Astrocyte of the cerebellum (primary cell): ENCODE measurements at places on chromosomes 2 and 18.

- peak; percentile 80 for DNase-seq
These were observed 57.3 kb upstream of the KLF7 start for GRCh38 chr2:207223051-207223450.

DNA sequence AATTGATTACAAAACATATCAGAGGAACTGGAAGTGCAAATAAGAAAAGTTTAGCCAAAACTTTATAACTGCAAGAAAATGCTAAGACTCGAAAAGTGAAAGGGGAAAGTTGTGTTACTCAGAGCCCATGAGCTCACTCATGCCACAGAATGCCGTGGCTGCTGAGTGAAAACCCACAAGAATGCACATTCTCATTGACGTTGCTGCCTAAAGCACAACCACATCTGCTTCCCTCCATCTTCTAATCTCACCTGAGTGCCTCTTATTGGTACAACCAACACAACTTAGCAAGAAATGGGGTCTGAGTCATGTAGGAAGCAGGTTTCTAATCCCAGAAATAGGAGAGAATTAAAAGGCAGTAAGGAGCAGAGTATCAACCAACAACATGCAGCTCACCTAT lies 259.7 kb downstream of the LNPK start:
- peak; percentile 43 for DNase-seq

- DNase-seq, result no peak
These were observed 29.4 kb upstream of the BMP10 start for GRCh38 chr2:68900496-68901198.

DNA sequence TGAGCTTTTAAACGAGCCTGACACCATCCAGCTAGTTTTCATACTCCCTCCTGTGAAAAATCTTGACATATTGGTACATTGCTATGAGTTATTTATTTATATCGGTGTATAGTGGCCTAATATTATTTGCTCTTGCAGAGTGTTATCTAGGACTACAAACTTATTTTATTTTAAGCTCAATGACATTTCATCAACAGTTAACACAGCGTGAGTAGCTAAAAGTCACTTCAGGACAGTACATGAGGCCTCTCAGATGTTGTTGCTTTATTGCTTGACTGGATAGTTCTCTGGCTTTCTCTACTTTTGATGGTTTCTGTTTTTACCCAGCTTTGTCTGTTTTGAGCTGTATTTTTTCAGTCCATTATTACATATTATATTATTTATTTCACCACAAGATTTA lies 172.9 kb upstream of the KLF7 start:
- DNase-seq, result no peak

GRCh38 chr2:21453723-21454450 lies 330.1 kb downstream of the TDRD15 start:
- DNase-seq, result no peak

- no peak for DNase-seq
These were observed 24.9 kb downstream of the OSBPL6 start for GRCh38 chr2:178219247-178219646.

- DNase-seq, result no peak
These were observed 231.9 kb downstream of the PTGR3 start for GRCh38 chr18:74977041-74977440.

DNA sequence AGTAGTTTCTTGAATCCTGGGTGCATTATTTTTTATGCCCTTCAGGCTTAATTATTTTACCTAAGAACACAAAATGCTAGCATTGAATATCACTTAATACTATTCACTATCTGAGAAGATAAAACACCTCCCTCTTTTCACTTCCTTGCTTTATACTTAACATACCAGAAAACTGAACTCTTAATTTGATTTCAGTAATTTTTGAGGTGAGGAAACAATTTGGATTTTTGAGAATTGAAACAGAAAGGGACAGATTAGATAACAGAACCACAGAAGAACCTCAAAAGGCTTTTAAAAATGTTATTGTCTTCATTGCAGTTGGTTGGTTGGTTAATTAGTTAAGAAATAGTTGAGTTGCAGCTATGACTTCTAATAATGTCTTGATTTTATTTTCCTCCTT lies 69.5 kb downstream of the GPD2 start:
- DNase-seq, result no peak

DNA sequence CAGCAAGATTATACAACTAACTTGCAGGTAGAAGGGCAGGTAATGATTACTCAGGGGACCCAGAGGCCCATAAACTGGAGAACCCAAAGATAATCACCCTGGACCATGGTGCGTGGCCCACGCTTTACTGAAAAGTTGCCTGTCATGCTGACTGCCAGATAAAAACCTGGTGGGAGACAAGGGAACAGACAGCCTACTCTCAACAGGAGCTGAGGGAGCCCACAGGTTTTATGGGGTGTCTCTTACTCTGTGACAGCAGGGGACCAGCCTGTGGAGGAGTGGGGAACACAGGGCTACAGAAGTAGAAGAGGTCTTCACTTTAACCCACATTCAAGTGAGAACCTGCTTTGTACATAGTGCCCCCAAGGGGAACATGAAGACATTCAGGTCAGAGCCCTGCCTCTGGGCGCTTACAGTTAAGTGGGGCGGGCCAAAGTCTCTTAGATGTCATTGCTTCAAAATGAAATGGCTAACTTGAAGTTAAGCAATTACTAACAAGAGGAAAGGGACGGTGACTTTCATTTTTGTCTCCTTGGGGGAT lies 60.4 kb downstream of the DHRS9 start:
- DNase-seq, result no peak

- no peak for DNase-seq
These were observed 65.2 kb downstream of the ZEB2 start for GRCh38 chr2:144454466-144455287.

GRCh38 chr2:148978706-148979105 lies 59.8 kb upstream of the LYPD6B start:
- no peak for DNase-seq

DNA sequence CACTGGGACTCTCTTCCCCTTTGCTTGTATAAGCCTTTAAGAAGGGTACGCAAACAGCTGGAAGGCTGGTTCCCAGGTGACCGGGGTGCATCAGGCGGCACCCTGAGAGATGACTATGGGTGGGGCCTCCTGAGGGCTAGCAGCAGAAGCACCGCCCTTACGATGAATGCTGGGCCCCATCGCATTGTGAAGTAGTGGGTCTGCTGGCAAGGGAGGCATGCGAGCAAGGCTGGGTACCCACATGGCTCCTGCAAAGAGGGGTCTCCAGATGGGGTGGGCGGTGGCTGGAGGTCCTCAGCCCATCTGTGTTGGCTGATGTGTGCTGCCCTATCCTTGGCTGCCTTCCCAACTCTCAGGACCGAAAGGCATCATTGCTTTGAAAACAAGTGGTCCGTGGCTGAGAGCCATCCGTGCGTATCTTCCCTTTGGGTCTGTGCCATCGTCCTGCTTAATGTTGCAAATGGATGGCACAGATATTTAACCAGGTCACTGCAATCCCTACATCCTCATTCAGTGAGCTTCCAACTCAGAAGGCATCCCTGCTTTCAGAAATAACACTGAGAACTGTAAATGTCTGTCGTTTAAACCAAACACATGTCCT lies 83.5 kb upstream of the GPC1 start:
- no peak for DNase-seq

- DNase-seq, result no peak
These were observed 247.0 kb downstream of the TMX3 start for GRCh38 chr18:68467957-68468356.

- no peak for DNase-seq
These were observed 96.0 kb upstream of the RAB12 start for GRCh38 chr18:8513249-8513648.

DNA sequence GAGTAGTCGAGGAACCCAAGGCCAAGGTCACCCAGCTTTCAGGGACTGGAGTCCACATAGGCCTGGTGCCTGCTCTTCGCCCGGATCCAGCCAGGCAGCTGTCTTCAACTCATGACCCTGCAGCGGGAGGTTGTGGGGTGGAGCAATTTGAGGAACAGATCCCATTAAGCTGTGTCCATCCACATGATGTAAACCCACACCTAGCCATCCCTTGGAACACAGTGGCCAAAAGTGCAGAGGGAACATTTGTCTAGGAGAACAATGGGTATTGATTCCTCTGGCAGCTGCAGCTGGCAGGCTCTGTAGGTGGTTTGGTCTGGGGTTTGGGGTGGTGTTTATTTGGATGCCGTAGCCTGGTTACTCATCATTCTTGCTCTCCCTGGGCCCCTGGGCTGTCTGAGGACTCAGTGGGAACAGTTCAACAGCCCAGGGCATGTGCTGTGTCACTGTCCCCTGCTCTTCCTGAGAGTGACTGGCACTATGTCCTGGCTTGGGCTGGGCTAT lies 99.4 kb downstream of the TFCP2L1 start:
- DNase-seq, result peak; percentile 73

DNA sequence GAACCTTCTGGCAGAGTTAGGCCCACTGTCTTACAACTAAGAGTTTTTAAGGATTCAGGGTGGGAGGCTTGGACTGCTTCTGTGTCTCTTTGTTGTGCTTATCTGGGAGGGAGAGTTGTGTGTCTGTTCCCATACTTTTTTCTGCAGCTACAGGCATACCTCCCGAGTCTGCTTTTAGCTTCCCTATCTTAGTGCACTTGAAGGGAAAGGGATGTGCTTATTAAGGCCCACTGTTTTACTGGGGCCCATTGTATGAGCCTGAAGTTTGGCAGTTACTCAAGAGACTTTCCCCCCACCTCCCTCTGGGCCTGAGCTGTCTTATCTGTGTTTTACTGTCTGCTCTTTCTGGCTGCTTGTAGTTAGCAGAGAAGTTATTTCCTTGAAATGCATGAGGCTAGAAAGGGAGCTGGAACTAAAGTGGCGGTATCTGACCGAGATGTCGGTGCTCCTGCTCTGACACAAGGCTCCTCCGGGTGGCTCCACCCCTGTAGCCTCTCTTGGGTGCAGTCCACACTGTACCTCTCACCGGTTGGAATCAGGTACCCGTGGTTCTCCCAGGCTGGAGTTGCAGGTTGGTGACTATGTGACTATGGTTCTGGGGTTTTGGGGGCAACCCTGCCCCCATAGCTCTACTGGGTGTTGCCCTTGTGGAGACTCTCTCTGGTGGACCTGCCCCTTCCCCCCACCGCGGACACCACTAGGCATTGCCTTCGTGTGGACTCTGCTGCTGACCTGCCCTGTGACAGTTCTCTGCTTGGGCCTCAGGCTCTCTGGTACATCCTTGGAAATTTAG lies 12.9 kb downstream of the UBR3 start:
- DNase-seq, result no peak

DNA sequence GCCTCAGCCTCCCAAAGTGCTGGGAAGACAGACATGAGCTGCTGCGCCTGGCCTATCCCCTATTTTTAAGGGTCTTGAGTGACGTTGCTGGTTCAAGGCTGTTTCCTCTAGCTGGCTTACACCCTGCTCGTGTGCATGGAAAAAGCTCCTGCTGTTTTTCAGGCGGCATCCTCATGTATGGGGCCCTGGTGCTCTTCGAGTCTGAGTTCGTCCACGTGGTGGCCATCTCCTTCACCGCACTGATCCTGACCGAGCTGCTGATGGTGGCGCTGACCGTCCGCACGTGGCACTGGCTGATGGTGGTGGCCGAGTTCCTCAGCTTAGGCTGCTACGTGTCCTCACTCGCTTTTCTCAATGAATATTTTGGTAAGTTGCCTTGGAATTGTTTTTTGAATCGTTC lies 22.0 kb upstream of the NFATC1 start:
- no peak for DNase-seq

DNA sequence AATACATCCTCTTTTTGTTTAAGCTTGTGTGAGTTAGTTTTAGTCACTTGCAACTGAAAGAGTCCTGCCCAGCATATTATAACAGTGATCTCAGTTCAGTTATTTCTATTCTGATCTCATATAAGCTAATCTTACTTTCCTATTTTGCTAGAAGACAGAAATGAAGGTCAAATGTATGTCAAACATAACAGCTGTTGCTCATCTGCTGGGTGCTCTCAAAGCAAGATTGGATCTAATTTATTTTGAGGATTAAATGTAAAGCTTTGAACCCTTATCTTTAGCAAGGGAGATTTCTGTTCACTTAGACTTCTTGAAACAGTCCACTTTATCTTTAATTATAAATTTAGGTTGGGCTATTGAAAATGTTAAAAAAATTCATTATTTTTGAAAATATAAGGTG lies 31.2 kb downstream of the CRYGD start:
- no peak for DNase-seq

GRCh38 chr2:134144651-134145050 lies 109.2 kb upstream of the MGAT5 start:
- DNase-seq, result no peak

DNA sequence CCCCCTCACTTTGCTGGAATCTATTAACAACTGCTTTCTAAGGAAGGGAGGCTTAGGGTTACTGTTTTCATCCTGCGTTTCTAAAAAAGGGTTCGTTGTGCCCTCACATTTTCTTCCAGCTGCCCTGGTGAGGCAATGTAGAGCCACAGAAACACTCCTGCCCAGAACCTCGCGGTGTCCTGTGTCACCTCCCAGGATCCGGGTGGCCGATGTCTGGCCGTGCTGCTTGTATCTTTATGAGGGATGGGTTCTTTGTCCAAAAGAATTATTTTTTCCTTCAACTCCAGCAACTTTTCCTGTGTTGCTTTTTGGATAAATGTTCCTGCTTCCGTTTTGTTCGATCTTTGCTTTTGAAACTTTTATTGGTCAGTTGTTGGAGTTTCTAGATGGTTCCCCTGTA lies 291.8 kb upstream of the HS6ST1 start:
- no peak for DNase-seq

GRCh38 chr2:219901155-219901554 lies 273.7 kb downstream of the SLC4A3 start:
- no peak for DNase-seq

DNA sequence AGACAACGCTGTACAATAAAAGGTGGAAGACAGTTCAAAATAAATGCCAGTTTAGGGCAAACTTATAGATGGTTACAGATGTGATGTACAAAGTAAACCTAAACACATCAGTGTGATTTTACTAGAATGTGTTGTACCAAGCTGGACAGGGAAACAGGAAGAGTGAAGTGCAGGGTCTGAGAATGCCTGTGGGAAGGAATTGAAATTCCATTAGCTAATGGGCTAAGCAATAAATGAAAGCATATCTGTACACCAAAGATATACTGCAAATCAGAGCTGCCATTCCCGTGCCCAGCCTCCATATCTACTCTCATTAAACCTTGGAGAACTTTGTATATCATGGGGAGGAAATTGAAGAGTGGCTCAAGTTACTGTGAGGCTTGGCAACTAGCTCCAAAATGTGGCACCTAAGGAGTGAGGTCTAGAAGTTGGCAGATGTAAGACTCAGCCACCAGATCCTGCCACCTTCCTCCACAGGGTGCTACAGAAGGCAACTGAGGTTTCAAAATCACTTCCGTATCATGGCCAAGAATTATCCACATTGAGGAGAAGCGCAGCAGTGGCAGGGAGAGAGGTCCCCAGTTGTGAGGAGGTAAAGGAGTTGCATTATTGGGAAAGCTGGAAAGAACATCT lies 277.8 kb downstream of the TCF4 start:
- no peak for DNase-seq
